NCI-H510A treated with DMSO at 0.1 percent for 48 hours (cell line): ENCODE measurements at places on chromosomes 13 and 19.

- DNase-seq: no peak
Observed at GRCh38 chr19:37243206-37243632, 25.2 kb downstream of the ZNF383 start.

DNA sequence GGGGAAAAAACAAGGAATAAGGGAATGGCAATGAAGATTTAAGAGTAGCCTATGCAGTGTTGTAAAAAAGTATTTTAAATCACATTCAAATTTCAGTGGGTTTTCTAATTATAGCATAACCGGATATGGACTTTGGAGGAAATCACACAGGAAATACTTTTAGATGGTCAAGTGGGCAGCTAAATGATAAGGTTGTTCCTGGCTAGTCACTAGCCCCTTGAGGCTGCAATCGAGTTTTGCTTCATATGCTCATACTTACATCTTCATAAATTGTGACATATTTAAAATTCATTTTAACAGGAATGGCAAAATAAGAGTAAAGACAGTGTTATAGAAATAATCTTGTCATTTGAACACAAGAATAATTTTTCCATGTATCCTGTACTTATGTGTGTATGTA, 88.9 kb downstream of the WDFY2 start:
- no peak for DNase-seq

DNA sequence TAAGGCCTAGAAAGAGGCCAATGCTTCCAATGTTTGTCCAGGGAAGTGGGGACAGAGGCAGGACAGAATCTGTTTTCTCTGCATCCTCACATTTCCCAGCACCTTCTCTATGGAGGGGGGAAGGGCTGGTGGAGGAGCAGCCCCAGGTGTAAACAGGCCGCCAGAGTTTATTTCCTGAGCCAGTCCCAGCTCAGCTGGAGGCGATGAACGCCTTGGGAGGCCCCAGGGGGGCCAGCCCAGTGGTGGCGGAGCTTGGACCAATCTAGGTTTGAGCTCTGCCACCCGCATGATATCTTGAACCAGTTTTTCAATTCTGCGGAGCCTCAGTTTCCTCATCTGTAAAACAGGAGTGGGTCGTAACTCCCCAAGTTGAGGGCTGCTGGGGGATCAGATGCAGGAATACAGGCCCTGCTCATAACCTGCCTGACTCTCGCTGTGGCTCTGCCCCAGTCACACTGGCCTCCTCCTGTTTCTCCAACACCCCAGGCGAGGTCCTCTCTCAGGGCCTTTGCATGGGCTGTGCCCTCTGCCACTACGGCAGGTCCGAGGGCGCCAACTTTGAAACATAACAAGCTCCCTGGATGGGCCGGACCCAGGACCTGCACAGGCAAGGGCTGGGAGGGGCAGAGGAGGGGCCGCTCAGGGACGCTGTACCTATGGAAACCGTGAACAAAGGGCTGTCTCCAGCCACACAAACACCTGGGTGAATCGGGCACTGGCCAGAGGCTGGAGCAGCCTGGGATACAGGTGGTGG, 1.1 kb downstream of the TNFAIP8L1 start:
- DNase-seq: no peak

GRCh38 chr19:704447-704741, 4.3 kb upstream of the PALM start:
- DNase-seq: no peak

DNA sequence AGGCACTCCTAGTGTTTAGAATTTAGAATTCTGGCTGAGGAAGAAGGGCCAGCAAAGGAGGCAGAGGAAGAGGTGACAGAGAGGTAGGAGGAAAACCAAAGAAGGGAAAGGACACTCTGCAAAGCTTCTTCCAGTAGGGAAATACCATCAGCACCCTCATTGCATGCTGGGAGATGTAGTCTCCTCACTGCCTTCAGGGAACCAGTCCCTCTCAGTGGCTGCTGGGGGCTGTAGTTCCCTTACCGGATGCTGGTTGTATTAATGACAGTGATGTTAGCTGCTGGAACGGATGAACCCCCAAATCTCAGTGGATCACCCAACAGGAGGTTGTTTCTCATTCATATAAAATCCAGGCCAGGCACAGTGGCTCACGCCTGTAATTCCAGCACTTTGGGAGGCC, 10.1 kb downstream of the GRIN2D start:
- peak; percentile 56 for DNase-seq

GRCh38 chr19:4584670-4585460, 25.4 kb upstream of the SEMA6B start:
- DNase-seq: peak; percentile 35

DNA sequence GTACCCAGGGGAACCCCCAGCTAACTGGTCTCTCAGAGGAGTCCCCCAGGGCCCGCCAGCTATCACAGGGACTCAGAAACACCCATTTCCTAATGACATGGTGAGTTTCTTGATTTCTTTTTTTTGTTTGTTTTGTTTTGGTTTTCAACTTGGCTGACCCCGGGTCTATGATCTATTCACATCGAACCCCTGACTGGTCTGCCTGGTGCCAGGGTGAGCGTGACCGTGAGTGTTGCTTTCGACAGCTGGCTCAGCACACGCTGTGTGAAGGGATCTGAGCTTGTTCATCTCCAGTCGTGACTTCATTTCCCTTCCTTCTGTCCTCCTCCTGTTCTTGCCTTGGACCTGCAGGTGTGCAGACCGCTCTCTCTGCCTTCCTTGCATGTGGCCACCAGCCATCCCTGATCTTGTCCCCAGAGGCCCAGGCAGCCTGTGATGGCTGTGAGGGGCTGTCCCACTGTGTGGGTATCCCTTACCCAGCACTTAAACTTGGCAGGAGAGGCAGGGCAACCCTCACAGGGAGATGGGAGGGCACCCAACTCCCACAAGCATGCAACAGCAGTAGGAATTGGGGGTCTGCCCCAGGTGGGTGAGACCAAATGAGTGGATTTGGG, 26.2 kb downstream of the TMEM161A start:
- DNase-seq: no peak

- DNase-seq: no peak
Observed at GRCh38 chr13:38385153-38385891, 35.7 kb downstream of the UFM1 start.

- no peak for DNase-seq
Observed at GRCh38 chr19:2974342-2975041, 2.9 kb upstream of the TLE6 start.

GRCh38 chr19:5536337-5536894, 31.3 kb downstream of the TINCR start:
- DNase-seq: peak; percentile 12

- no peak for DNase-seq
Observed at GRCh38 chr13:78085434-78086225, 167.0 kb upstream of the EDNRB start.

- no peak for DNase-seq
Observed at GRCh38 chr13:114130837-114131582, 1.4 kb downstream of the RASA3 start.

- no peak for DNase-seq
Observed at GRCh38 chr19:42529248-42529764, 1.0 kb upstream of the CEACAM1 start.

GRCh38 chr13:88189728-88190127, 518.6 kb downstream of the SLITRK5 start:
- DNase-seq: no peak

DNA sequence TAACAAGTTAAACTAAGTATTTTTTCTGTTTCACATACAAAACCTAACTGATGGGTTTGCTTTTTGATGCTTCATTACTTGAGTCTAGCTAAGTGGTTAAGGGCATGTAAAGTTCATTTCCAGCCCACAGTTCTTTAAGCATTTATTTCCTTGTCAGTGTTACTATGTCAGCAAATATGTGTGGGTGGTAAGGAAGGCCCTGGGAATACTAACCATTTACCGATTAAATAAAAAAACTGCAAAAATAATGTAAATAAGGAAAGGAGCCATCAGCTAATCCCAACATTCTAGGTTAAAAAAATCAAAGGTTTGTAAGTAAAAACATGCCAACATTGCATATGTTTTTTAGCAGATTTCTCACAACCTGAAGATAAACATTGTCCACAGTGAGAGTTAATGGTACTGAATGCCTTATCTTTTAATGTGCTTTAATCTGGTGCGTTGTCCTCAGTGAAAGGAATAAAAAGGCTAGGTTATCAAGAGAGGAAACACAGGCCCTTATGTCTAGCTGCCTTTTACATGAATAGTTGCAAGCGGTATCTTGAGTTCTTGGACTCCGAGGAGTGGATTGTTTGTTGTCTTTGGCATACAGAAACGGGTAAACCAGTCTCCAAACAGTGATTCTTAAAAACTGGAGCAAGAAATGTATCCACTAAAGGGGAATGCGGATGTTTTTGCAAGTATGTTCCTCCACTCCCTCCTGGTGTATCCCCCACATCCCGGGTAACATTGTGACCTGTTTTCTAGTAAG, 949.6 kb upstream of the SLC10A2 start:
- DNase-seq: no peak

DNA sequence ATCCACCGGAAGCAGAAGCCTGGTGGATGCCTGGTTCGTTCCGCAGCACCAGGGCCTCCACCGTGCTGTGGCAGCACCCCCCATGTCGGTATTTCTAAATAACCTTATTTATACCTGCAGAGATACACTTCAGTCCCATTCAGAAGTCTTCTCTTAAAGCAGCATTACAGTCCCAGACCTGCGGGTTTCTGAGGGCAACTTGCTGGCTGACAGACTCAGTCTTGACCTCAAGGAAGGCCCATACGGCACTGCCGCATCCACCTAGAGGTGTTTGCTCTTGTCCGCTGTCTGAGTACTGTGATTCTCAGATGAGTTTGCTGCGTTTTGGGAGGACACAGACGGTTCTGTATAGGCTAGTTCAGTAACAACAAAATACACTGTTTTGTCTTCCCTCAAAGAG, 16.9 kb upstream of the TEX29 start:
- no peak for DNase-seq

DNA sequence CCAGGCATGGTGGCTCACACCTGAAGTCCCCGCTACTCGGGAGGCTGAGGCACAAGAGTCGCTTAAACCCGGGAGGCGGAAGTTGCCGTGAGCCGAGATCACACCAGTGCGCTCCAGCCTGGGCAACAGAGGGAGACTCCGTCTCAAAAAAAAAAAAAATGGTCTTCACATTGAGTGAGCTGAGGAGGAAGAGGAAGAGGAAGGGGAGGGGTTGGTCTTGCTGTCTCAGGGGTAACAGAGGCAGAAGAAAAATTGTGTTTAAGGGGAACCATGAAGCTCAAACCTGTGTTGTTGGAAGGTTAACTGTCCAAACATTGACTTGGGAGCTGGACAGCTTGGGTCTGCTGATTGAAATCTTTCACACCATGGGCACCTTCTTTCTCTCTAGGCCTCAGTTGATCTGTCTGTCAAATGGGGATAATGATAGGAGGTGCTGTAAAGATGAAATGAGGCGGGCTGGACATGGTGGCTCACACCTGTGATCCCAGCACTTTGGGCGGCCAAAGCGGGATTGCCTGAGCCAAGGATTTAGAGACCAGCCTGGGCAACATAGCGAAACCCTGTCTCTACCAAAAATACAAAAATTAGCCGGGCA, 9.8 kb upstream of the SLC44A2 start:
- no peak for DNase-seq

- DNase-seq: no peak
Observed at GRCh38 chr13:41344358-41344757, 33.3 kb downstream of the NAA16 start.

- no peak for DNase-seq
Observed at GRCh38 chr13:27455331-27455855, 5.0 kb upstream of the MTIF3 start.

DNA sequence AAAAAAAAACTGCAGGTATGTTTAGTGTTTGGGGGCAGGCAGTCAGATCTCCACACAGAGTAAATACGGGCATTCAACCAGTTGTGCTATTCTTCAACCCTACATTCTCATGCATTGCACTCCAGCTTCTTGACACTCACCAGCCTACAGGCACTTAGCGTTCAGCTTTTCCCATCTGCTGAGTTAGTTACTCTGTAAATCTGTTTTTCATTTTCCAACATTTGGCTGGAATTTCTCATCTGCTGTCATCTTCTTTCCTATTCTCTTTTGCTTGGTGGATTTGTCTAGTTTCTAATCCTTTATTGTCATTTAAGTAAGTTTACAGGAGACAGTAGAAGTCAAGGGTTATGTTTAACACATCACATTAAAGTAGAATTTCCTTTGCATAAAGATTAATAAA, 1318.9 kb downstream of the OLFM4 start:
- no peak for DNase-seq

GRCh38 chr13:57843521-57843920, 212.0 kb downstream of the PCDH17 start:
- DNase-seq: no peak

DNA sequence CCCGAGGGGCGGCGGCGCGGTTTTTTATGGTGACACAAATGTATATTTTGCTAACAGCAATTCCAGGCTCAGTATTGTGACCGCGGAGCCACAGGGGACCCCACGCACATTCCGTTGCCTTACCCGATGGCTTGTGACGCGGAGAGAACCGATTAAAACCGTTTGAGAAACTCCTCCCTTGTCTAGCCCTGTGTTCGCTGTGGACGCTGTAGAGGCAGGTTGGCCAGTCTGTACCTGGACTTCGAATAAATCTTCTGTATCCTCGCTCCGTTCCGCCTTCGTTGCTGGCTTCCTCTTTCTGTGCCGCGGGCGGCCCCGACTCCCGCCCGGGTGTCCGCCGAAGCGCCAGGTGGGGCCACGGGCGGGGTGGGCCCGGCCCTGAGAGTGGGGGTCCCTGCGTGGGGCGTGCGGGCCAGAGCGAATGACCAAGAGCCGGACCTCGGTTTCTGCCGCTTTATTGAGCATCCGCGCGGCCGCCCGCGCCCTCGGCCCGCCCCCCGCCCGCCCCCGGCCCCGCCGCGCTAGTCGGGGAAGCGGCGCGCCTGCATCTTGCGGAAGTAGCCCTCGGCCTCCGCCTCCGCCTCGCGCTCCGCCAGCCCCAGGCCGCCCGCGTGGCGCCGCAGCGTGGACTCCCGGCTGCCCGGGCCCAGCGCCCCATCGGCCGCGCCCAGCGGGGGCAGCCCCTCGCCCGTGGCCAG, 9.6 kb downstream of the PLPPR3 start:
- no peak for DNase-seq

- DNase-seq: peak; percentile 50
Observed at GRCh38 chr13:31199849-31200636, at the start of gene B3GLCT. TSS of gene B3GLCT (plus strand) at chr13:31199975. CDS start at chr13:31200085, 110 bp downstream.

DNA sequence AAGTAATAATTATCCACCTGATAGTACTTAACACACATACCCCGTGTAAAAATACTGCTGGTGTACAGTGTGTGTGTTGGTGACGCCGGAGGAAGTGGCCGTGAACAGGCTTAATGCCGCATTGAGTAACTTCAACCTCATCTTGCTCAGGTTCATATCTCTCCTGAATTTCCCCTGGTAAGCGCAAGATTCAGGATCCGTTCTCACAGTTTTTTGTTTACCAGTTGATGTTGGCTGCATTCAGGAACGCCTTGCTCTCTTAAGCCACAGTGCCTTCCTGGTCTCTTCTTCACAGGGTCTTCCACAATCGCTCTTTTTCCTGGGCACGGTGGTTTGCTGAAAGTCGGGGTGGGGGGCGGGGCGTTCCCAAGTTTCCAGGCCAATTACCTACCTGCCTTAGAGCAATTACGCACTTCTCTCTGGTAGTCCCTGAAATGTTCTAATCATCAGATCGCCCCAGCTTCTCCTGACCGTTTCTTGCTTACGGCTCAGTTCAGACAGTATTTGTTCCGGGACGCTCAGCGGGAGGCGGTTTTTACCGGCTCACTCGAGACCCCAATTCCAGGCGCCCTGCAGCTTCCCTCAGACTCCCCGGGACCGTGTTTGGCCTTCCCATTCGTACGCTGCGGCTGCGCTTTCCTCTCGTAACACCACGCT, 706 bp upstream of the DNAJC3 start:
- peak; percentile 91 for DNase-seq
